ENCODE measurements at places on chromosomes 5 and 9. TPM values are rescaled to one million over a fixed set of nuclear protein-coding genes. Genes with fewer than 3 reads are reported as not detected.

GRCh38 chr5:79963261-79964061 is 27.6 kb downstream of the MTX3 start:
- no peak for DNase-seq

GRCh38 chr5:40554813-40555212 is 124.9 kb upstream of the PTGER4 start:
- DNase-seq: no peak

DNA sequence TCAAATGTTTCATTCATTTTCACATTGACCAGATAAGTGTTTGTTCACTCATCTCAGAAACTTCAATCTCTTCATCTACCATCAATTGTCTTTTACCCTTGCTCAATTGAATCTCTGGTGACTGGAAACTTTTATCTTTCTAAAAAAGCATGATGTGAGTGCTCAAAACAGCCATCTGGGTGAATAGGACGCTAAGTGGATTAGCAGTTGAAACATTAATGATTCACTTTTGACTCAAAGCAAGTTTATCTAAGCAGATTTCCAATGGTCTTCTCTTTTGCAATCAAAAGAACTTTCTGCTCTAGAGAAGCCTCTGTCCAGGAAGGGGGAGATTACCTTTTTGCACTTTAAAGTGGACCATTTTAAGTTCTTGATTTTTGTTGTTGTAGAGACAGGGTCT is 22.2 kb downstream of the KLF4 start:
- DNase-seq: no peak

GRCh38 chr5:137960819-137961218 is 71.6 kb downstream of the PKD2L2 start:
- no peak for DNase-seq

DNA sequence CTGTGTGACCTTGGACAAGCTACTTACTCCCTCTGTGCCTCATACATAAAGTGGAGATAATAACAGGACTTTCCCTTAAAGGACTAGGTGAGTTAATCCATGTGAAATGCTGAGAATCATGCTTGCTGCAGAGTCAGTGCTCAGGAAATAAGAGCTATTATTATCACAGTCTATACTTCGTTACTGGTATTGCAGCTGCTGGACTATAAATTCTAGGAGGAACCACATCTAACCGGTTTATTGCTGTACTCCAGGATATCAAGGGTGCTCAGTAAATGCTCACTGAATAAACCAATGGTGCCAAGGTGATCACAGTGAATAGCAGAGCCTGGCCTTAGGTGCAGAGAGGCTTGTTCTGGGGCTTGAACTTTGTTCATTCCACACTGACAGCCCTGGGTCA is 69.3 kb downstream of the HSPA4 start:
- DNase-seq: no peak

DNA sequence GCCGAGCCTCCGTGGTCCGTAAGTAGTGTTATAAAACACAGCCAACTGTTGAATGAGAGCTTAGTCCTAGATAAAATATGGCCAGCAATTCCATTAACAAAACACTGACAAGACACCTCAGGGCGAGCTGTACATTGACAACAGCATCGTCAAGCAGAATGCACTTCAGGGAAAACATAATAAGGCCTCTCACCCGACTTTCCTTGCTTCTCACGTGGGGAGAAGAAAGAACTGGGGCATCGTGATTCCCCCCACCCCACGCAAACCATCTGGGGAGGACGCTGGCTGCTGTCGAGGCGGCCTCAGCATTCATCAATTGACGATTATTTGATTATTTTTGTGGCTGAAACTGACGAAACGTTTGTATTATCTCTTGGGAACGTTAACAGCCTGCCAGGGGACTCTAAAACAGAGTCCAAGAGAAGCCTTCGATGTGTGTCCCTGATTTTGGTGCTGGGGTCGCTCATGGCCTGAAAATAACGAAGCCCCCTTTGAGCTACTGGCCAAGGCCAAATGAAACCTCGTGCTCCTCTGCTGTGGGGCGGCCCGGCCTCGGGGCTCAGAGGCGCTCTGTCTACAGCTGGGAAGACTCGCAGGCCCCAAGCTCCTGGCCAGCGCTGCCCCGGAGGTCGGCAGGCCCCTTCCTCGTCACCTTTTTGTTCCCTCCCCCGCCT is 464 bp downstream of the GDF9 start:
- DNase-seq: no peak

PCDHA12 gene
- 0.07 TPM for polyA plus RNA-seq
